ENCODE measurements at places on chromosomes 7 and 10.

DNA sequence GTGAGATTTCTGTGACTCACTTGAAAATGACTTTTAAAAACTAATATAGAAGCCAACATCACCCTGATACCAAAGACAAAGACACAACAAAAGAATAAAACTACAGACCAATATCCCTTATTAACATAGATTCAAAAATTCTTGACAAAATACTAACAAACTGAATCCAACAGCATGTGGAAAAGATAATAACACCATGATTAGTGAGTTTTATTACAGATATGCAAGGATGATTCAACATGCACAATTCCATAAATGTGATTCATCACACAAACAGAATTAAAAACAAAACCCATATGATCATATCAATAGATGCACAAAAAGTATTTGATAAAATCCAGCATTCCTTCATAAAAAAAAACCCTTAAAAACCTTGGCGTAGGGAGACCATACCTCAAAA lies 6.5 kb downstream of the MGAM start:
- no peak for DNase-seq

DNA sequence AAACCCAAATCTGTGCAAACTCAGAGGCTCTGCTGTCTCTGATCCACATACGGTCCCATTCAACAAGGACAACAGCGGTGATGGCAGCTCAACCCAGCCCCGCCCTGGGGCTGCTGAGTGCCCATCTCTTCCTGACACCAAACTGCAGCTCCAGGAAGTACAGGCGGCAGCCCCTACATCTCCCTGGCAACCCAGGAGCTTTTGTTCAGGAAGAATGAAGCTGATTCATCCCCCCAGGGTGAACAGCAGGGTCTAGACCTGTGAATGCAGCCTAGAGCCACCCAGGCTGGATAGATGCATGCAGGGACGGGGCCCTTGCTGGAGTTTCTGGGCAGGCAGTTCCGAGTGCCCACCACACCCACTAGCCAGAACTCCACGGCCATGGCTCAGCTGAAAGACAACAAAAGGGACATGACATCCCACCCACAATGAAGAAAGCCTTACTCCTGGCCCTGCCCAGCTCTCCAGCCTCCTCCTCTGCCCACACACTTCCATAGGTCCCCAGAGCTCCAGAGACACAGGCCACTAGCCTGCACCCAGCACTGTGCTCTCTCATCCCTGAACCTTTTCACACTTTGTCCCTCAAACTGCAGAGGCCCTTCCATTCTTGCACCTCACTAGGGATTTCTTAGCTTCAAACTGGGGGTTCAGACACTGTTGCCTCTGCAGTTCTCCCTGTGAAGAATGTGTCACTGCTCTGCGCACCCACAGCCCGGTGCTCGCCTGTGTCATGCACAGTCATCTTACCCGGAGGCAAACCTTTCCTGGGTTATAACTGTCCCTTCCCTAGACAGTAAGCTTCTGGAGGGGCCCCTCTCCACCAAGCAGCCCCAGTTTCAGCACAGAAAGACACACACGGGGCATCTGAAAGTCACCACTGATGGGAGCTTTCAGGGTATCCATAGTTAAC lies 99.1 kb downstream of the GRID1 start:
- no peak for DNase-seq

- DNase-seq, result peak; percentile 25
These were observed 47.4 kb downstream of the DENND11 start for GRCh38 chr7:141654551-141654950.

DNA sequence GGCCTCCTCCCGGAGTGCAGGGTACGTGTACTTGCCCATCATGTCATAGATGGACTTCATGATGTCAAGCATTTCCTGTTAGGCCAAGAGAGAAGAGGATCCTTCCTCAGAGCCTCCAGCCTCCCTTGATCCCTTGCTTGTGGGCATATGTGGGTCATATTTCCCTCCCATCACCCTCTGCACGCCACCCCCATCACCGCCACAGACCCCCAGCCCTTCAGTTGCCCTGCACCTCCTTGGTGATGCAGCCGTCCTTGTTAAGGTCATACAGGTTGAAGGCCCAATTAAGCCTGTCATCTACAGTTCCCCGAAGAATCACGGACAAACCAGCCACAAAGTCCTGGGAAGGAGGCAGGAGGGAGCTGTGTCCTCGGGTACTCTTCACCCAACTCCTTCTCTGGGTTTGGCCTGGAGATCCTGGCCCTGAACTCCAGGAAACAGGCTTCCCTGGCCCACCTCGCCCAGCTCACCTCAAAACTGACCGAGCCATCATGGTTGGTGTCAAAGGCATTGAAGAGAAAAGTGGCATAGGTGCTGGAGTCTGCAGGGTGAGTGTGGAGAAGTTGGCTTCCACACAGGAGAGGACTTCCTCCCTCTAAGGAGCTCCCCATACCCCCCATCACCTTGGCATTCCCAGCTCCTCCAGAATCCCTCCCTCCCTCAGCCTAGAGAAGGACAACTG lies 9.8 kb upstream of the OGA start:
- no peak for DNase-seq

- DNase-seq, result no peak
These were observed 118.2 kb upstream of the DPP6 start for GRCh38 chr7:153934048-153934447.

DNA sequence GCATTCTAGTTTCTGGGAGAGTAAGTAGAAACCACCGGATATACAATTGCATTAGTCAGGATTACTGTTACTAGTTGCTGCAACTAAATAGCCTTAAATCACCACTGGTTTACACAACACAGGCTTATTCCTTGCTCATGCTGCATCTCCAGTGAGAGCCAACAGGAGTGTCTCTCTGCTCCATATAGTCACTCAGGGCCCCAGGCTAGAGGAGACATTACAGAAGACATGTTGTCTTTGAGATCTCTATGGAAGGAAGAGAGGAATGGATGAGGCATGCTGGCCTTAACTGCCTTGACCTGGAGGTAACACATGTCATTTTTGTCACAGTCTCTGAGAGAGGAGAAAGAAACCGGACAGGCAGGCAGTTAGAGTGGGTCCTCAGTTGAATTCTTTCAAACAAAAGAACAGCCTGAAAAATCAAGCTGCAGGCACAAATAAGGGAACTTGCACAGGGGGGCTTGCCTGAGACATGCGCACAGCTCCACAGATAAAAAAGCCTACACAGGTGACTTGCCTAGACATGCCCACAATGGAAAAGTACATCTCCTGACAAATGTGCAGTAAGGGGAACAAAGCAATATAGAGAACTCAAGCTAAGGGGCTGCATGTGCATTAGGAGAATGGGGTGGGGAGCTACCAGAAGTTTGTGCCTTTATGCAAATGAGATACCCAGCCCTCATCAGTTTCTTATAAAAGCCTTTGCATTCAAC lies 348.0 kb downstream of the TYW1 start:
- no peak for DNase-seq

GRCh38 chr10:61411706-61412105 lies 41.5 kb downstream of the TMEM26 start:
- DNase-seq, result no peak

DNA sequence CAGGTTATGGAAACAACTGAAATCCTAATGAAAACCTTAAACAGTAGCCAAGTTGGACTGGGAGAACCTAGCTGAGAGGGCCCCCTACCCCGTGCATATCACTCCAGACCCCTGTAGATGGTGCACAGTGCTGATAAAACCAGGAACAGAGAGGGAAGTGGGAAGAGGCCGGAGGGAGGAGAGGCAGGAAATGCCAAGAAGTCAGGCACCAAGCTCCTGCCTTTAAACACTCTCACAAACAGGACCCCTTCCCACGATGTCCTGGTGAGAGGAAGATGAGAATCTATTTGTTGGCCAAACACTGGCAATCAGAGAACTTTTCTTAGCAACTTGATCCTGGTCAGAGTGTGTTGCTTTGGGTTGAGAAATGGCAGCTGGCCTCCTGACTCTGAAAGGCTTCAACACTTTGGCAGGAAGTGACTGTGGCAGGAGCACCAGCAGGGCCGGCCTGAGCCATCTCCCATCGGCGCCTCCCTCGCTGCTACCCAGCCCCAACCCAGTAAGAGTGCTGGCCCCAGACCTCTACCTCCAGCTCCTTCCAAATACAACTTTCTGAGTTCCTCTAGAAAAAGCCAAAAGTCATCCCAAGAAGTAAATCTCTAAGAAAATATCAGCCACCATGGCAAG lies 39.5 kb downstream of the GSDME start:
- DNase-seq, result no peak

GRCh38 chr10:10418387-10418786 lies 599.3 kb upstream of the CELF2 start:
- DNase-seq, result no peak

DNA sequence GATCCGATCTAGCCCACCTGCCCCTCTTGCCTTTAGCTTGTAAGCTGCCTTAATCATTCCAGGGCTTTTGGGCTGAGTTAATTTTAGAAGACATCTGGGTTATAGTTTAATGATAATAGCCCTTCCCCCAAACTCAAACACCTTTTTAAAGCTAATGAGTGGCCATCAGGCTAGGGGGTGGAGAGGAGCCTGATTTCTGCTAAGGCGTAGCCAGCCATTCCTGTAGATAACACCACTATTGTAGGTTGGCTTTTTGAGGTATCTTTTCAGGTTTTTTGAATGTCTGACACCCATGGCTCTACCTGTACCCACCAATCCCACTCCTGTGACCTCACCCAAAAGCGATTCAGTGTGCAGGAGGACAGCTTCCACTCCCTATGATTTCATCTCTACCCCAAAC lies 7.6 kb upstream of the SYPL1 start:
- no peak for DNase-seq

GRCh38 chr7:85229544-85229943 lies 42.7 kb upstream of the SEMA3D start:
- DNase-seq, result no peak

DNA sequence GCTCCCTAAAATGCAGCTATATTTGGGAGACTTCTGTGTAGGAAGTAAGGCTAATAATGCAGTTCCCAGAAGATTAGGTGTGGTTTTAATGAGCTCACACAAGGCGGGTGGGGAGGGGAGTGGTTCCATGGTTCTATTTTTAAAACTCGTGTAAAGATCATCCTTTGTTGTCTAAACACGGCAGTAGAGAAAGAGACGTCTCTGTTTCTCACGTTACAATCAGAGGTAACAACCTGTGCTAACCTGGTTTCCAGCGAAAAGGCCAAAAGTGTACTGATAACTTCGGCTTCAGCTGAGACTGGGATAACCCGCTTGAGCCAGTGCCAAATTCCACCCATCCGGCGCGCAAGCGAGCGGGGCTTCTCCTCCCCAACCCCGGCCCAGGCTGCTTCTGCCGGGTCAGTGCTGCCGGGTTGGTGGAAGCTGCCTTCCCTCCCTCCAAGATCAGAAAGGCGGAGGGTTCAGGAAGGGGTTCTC lies 2.5 kb upstream of the MAP3K8 start:
- DNase-seq, result no peak

DNA sequence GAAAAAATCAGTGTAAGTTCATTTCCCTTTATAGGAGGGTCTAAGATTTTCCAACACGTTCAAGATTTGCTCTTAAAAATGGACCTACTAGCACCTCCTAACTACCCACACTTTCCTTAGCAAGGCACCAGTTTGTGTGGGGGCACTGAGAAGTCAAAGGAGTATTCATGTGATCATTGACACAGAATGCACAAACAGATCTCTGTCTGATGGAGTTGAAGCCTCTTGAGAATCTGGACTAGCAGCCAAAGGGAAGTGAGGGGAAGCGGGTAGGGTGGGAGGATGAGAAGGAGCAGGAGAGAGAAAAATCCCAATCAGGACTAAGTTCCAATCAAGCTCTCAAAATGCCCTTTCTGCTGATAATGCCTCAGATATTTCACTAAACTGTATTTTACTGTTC lies 4.1 kb downstream of the MMS19 start:
- DNase-seq, result no peak

- DNase-seq, result no peak
These were observed 384.0 kb downstream of the RPS24 start for GRCh38 chr10:78417425-78418370.

DNA sequence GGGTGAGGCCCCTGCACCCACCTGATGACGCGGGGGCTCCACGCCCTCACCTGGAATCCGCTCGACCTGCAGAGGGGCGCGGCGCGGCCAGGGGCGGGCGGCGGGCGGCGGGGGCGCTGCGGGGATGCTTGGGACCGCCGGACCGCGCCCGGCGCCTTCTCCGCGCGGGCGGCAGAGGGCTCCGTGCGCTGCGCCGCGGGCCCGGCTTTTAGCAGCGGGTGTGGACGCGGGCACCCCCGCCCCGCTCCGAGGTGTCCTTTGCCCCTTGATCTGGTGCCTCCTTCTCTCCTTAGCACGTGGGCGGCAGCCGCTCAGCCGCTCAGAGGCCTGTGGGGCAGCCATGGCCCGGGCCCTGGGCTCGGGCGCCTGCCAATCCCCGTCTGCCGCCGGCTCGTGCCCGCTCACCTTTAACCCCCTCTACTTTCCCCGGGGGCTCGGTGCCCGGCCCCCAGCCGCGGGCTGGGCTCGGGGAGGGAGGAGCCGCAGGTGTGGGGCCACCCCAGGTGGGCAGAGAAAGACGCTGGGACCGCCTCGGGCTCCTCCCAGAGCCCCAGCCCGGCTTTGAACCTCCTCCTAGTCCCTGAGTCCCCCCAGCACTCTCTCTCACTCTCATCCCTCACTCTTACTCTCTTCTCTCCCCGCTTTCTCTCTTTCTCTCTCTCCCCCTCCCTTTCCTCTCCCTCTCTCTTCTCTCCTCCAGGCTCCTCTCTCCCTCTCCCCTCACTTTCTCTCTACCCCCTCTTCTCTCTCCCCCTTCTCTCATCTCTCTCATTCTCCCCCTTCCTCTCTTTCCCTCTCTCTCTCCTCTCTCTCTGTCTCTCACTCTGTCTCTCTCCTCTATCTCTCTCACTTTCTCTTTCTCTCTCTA lies 19.7 kb upstream of the VPS37D start:
- no peak for DNase-seq

- DNase-seq, result peak; percentile 22
These were observed 160.9 kb downstream of the SDK1 start for GRCh38 chr7:3461923-3462322.

- no peak for DNase-seq
These were observed 12.5 kb downstream of the MMRN2 start for GRCh38 chr10:86944907-86945306.

DNA sequence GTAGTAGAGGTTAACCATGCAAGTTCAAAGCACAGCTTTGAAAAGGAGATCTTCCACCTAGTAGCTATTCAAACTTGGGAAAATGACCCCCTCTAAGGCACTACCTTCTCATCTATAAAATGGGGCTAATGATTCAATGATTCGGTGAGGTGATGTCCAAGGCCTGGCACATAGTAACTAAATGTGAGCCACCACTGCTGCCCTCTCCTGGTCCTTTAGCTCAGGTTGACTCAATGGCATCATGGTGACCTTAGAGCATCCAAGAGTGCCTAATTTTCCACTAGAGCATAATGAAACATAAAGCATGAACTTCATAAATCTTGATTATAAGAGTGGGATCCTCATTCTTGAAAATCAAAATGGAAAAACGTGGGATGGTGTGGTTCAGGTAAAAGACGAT lies 16.3 kb upstream of the PLCE1 start:
- no peak for DNase-seq

DNA sequence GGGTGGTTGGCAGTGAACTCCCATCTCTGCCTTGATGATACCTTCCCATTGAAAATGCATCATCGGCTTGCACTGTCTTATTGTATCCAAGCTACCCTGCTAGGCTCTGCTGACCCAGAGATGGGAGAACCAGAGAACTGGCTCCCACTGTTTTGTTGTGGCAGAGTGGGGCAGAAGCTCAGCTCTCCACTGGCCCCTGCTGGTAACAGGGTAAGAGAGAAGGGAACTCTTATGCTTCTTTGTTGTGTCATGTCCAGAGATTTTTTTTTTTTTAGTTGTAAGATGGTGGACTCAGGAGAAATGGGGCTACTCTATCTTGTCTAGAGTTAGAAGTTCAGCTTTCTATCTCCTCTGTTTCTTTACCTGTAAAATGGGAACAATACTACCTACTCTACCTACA lies 100.5 kb upstream of the SDK1 start:
- DNase-seq, result no peak

Data from stimulated activated CD8-positive, alpha-beta memory T cell treated with anti-CD3 and anti-CD28 coated beads, Interleukin-2, amount 100 ng/mL, for 48 hours (primary cell).